ENCODE measurements at places on chromosomes 3 and 15.

DNA sequence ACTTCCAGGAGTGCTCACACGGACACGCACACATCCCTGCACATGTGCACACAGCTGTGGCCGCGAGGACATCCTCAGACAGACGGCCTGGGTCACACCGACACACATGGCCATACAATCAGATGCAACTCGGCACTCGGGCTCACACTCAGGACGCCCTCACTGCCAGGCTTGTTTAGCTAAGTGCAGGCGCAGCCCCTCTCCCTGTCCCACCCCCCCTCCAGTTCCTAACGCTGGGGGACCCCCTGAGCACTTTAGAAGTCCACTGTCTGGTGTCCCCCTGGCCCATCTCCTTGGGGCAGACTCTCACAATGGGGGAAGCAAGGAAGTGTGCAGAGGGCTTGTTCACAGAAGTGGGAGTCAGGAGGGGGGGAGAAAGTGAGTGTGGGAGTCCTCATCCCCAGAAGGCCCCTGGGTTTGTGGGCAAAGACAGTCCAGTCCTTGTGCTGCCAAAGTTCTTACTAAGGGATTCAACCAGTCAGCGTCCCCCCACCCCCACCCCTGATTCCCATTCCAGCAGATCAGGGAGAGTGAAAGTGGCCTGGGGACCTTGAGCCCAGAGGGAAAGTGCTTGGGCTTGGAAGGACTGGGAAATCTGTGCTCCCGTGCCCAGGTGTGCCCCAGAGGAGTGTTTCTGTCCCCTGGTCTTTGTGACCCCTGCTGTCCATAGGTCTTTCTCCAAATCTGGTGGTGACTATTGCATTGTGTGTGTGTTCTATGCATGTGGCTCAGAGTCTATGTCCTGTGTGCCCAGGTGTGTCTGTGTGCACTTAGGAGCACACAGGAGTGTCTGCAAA, 767 bp upstream of the GATA2 start:
- peak; percentile 67 for DNase-seq

GRCh38 chr15:33424025-33424424, 113.3 kb downstream of the RYR3 start:
- no peak for DNase-seq

GRCh38 chr15:49134683-49135341, 20.6 kb downstream of the COPS2 start:
- DNase-seq: no peak

DNA sequence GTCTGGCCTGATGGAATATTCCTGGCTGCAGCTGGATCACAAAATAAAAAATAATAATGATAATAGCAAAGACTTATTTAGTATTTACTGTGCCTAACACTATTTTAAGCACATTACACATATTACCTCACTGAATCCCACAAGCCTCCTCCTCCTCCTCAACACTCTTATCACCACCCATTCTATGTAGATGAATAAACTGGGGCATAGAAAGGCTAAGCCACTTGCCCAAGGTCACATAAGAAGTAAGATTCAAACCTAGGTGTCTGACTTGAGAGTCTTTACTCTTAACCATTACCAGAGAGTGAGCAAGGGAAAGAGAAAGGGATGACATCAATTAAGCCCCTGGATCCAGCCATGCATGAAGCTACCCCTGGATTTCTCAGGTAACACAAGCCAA, 493.1 kb downstream of the SHQ1 start:
- peak; percentile 32 for DNase-seq

DNA sequence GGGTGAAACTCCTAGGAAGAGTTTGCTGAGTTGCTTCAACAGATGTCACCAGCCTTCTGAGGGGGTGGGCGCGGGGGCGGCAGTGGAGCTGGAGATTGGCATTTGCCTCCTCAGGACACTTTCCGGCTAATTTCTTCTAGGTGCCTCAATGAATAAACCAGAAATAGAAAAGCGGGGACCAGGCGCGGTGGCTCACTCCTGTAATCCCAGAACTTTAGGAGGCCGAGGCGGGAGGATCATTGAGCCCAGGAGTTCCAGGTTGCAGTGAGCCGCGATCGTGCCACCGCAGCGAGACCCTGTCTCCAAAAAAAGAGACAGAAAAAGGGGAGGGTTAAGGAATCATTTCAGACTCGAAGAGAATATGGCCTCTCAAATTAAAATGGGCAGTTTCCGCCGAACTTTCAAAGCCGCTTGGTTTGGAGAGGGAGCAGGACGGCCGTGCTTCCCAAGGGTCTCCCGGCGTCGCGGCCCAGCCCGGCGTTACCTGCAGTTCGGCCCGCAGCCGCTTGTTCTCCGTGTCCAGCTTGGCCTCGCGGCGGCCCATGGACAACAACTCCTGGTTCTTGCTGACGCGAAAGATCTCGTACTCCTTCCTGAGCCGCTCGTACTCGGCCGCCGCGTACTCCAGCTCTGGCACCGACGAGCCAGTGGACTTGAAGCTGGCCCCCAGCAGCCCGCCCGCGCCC, 587 bp downstream of the NPHP3 start:
- peak; percentile 89 for DNase-seq

GRCh38 chr3:20340324-20340928, 154.4 kb upstream of the SGO1 start:
- DNase-seq: peak; percentile 94

DNA sequence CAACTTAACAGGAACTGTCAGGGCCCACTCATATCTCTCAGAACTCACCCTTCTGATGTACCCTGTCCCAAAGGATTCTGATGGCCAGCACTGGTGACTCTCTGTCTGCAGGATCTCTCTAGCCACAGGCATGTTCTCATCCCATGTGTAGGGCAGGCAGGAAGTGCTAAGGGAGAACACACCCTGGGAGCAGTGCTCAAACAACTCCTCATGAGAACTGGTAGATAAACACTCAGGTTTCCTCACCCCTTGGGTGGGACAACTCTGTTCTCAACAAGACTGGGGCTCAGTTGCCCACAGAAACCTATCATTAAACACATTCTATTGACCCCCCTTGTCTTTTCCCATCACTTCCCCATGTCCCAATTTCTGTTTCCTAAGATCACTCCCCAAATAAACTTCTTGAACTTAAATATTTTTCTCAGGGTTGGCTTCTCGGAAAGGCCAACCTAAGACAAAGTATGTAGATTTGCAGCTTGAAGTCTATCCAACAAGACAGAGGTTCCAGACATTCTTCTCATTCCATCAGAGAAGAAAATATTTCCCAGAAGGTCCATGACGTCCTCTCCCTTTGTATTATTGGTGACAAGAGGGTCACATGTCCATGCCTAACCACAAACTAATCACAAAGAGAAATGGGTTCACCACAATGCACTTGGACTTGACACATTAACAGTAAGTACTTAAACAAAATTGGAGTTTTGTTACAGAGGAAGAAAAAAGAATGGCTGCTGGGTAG, 276.6 kb upstream of the GADL1 start:
- DNase-seq: no peak

DNA sequence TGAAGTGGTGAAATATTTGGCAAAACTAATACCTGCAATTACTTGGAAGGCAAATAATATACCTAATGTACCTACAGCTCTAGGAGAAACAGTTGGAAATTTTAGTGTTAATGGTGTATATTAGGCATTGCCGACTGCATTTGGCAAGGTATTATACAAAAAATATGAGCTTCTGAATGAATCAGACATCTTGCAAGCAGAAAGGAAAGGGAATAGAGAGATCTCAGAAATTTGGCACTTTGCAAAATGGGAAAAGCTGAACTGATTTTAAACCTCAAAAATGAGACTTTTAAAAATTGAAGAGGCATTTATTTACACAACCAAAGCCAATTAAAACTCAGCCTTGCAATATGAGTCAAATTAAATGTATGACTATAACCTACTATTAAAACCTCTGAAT, 40.2 kb upstream of the C15orf61 start:
- DNase-seq: no peak

- no peak for DNase-seq
Observed at GRCh38 chr15:48579945-48580671, 65.4 kb downstream of the FBN1 start.

- DNase-seq: no peak
Observed at GRCh38 chr3:65837604-65838003, 201.1 kb downstream of the MAGI1 start.

GRCh38 chr3:141441381-141442364, 45.2 kb upstream of the RASA2 start:
- DNase-seq: peak; percentile 91

DNA sequence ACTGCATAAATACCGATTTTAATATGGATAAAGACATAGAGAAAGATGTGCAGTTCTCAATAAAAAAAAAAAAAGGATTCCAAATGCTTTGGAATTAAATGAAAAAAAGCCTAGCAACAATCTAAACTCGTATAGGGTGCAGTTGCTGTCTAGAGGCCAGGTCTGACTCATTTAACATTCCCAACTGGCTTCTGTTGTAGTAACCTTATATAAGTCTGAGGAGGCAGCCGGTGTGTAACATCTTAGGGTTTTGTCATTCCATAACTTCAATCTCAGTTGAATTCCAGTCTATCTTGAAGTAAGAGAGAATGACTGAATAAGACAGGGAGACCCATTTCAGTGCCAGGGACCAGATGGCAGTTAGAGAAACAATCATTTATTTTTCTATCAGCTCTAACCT, 6.5 kb downstream of the PDCD10 start:
- no peak for DNase-seq

DNA sequence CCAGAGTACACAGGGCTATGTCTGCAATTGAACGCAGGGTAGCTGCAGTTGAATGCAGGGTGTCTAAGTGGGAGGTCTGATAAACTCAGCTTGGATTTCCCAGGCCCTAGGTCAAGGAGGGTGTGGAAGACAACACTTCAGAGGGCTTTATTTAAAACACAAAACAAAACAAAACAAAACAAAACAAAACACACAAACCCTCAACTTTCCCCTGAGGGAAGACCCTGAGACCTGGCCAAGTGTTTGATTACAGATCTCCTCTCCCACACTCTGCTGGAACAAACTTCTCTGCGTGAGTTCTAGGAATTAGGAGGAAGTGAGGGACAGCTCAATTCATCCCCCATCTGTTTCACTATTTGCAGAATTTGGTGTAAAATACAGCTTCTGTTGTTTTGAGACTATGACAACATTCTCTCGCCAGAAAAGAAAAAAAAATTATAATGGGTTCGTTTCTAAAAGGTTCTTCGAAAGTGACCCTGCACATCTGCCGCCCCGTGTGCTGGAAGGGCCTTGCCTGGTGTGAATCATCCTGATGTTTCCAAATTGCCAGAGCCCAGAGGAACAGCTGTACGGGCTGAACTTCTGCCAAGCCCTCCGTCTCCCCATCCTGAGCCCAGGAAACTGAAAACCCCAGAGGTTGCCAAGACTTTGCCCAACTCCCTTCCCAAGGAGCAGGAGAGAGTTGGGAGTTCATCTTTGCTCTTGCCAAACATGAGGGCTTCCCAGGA, 73.3 kb upstream of the RAD18 start:
- no peak for DNase-seq

DNA sequence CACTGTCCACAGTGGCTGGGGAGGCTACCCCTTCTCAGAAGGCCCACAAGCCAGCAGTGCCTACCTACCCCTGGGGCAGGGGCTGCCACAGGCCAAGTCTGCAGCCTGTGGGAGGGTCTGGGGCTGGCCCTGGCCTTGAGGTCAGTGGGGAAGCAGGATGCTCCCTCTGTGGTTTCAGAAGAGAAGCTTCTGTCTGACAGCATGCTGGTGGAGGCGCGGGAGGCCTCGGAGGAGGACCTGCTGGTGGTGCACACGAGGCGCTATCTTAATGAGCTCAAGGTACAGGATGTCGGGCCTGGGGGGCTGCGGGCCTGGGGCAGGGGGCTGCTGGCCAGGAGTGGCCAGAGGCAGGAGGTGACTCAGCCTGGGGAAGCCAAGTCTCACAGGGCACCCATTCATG, 3.2 kb downstream of the HDAC11 start:
- peak; percentile 32 for DNase-seq

GRCh38 chr3:58066842-58067241, 58.6 kb downstream of the FLNB start:
- DNase-seq: no peak

GRCh38 chr3:12142476-12142875, 16.2 kb downstream of the TIMP4 start:
- no peak for DNase-seq

GRCh38 chr3:73664389-73664788, 39.6 kb upstream of the PDZRN3 start:
- no peak for DNase-seq

DNA sequence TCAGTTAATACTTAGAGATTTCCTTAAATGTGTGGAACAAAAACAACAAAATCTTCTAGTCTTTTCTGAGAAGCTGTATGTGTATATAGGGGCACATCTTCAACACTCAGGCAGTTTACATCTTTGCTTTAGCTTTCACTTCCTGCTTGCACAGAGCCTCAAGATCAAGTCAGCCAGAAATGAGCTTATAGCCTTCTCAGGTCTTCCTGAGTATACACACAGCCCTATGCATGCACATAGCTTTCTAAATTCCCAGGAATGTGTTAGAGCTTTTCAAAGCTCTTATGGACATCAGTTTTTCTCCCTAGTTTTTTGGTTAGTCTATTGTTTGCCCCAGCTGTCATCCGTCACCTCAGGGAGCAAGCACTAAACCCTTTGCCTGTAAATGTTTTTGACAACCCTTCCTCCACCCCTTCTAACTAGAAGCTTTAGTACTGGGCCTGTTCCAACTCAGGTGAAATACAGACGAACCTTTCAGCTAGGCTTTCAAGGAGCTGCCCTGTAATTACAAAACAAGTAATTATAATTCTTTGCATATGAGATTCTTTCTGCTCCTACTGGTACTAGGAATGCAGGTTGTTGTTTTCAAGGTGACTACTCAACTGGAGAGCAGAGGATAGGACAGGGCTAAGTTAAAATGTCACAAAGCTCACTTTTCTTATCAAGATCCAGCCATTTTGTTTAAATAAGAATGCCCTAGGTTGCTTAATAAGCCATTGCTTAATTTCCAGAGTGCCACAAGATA, 22.6 kb upstream of the MTMR10 start:
- DNase-seq: no peak

DNA sequence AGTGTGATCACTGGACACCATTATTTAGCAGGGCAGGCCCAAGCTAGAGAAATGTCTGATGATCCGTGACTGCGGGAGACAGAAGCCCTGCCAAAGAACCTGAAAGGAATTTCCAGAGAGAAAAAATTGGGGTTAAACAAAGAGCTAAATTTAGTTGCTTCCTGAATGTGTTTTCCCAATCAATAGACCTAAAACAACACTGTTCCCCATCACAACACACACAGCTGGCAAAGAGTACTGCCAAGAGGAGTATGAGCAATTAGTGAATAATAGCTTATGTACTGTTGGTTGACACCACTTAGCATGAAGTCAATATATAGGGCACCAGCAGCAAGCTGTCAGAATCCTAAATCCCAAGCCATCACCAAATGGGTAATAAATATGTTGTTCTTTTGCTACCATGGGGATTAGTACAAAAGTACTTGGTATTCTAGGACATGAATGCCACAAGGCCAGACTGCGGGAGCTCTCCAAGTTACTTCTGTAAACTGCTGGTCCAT, 35.7 kb downstream of the CLK3 start:
- DNase-seq: no peak

GRCh38 chr3:168416446-168416845, 320.7 kb upstream of the GOLIM4 start:
- DNase-seq: no peak

DNA sequence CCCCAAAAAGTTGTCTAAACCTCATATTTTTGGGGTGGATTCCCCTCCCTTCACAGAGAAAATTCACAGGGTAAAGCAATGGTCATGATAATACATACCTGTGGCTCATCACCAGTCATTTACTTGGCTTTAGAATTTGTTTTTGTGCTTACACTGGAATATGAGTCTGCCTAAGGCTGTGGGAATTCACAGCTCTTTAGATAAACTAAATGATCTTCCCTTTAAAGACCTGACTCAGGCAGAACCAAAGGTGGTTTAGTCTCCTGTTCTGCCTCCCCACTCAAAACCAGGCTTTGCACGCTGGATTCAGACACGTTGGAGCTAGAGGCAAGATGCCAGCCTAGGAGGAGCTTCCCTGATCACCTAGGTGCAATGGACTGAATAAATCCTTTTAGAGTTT, 40.3 kb upstream of the BNC1 start:
- no peak for DNase-seq

Data from endodermal cell (in vitro differentiated cells).